ENCODE measurements at places on chromosomes 5 and 9.
A peak's percentile ranks its signal among the peaks of the same experiment; 100 is the strongest.

DNA sequence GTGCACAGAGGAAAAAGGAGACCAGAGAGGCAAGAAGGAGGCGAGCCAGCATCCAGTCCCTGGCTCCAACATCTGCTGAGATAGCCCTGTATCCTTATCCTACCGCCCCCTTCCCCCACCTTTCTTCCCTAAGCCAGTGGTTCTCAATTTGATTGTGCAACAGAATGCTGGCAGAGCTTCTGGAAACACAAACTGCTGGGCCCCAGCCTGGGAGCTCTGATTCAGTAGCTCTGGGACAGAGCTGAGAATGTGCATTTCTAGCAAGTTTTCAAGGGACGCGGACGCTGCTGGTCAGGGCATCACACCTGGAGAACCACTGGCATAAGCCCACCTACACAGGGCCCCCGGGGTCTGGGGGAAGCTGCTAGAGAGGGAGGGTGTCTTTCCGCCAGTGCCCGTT is 21.1 kb downstream of the AK8 start:
- DNase-seq = no peak

- DNase-seq = peak; percentile 0
These were observed 133.1 kb downstream of the GABBR2 start for GRCh38 chr9:98575379-98576346.

DNA sequence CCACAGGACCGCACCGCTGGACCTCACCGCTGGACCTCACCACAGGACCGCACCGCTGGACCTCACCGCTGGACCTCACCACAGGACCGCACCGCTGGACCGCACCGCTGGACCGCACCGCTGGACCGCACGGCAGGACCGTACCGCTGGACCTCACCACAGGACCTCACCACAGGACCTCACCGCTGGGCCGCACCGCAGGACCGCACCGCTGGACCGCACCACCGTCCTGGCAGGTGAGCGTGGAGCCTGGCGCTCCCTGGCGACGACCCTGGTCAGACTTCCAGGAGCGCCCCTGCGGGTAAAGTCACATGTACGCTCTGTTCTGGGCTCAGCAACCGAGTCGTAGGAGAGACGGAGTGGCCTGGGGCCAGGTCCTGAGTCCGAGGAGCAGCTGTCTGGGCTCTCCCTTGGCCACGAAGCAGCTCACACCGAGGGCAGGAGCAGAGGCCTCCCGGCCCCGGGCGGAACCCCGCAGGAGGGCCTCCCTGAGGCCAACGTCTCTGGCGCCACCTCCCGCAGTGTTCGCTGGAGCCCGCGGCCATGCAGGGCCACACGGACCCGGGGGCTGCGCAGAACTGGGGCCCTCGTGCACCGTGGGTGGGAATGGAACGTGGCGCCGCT is 30.5 kb downstream of the MRPL36 start:
- DNase-seq = no peak

DNA sequence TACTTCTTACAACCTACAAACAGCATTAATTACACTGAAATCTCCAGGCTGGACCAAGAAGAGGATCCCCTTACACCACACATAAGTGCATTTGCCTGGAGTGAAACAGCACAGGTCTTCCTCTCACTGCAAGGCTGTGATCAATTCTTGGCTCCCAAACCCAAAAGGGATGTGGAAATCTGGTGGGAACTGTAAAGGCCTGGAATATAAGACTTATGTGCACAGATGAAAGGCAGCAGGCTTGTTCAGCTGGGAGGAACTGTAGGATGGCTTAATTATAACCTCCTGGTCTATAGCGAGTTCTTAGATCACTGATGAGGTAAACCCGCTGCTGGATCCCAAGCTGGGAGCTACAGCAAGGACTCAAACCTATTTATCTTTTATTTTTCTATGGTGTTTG is 182.9 kb upstream of the TNC start:
- no peak for DNase-seq

- peak; percentile 48 for DNase-seq
These were observed 47.6 kb downstream of the THBS4 start for GRCh38 chr5:80082731-80083100.

DNA sequence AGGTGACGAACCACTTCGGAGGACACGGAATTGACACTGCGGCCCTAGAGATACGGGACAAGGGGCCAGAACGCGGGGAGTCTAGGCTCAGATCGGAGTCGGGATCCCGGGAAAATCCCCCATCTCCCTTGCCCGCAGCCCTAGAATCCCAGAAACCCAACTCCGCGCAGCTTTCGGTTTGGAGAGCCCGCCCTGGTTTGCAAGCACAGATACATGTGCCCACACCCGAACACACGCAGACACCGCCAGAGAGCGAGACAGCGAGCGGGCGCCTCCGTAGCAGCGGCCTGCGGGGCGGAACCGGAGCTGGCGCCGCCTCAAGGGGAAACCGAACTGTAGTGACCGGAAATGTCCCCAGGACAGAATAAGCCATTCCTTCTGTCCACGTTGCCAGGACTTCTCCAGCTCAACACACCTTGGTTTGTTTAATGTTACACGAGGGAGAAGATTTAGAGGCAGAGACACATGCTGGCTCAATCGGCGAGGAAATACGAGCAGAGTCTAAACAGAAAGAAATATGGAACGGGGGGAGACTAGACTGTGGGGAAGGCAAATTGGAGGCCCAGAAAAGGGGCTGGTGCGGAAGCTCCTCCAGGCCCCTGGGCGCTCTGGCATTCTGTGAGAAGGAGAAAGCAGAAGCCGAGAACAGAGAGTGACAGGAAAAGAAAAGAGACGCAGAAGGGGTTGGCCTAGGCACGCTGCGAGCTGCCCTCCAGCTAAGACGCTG is 2.9 kb upstream of the PAX5 start:
- DNase-seq = peak; percentile 50

- no peak for DNase-seq
These were observed 59.2 kb downstream of the WNK2 start for GRCh38 chr9:93243112-93243511.

DNA sequence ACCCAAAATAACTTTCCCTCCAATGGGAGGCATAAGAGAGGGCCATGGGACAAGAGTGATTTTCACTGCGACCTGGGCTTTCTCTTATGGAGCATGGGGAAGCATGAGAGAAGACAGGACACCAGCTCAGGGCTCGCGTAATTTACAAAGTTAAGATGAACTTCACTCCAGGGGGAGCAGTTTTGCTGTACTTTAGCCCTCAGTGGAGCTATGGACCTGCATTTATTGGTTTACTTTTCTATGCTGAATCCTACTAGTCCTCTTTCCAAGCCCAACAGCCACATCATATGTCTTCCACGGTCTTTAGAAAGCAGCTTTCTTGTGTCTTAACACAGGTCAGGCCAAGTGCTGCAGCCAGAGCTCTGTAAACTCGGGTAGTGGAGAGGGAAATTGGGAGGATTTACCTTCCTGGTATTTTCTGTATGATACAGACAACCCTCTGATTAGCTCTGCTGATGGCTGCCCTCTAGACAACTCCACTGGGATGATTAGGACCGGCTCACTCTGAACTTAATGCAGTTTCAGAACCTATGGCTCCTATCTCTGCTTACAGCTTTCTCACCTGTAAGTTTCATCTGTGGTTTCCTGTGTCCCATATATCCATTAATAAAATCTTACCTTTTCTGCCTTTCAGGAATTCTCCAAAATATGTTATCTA is 581.0 kb upstream of the RORB start:
- DNase-seq = no peak

- no peak for DNase-seq
These were observed 254.1 kb upstream of the ACTBL2 start for GRCh38 chr5:57736716-57737115.

DNA sequence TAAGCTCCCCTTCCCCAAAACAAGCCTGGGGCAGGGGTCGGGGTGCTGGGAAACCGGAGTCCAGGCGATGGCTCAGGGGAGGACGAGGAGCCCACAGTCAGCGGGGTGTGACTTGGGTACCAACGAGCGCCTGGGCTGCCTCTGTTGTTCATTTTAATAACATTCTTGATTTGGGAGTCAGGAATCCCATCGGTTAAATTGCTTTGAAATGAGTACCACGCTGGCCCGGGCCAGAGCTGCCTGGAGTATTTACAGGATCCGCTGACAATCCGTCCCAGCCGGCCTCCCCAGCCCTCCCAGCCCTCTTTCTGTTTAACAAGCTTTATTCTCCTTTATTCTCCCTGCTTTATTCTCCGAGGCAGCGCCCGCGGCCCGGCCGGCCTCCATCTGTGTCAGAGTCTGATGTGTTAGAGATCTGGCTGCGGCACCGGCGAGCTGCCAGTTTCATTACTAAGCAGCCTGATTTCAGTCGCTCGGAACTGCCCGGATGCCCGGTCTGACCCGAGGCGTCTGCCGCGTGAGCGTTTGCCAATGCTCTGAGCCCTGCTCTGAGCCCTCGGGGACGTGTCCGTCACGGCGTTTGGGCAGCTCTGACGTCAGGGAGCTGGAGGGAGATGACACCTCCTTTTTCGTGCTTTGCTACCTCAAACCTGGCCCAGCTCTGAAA is 16.5 kb upstream of the QRFP start:
- no peak for DNase-seq

DNA sequence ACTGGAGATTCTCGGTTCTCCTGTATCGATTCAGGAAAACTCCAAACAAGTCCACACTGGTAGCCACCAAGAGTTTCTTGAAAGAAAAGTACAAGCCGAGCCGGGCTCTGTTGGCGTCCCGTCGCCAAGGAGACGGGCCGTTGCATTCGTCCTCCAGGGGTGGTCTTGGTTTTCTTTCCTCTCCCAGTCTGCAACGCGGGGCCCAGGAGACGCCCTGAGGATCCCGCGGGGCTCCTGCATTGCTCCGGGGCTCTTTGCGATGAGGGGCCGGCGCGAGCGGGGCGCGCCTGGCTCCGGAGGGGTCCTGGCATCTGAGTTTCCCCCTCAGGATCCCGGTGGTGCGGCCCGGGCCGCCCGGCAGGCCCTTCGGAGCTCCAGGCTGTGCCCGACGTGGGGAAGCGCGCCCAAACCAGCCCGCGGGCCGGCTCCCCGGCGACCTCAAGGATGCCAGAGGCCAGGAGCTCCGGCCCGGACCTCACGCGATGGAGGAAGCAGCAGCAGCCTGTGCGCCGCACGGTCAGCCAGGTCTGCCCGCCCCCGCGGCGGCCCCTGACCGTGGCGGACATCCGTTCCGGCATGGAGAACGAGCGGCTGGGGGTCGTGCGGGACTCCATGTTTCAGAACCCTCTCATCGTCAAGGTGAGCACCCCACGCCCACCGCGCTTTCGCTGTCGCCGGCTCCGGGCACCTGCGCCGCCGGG is at the start of gene CFAP77:
TSS of gene CFAP77 (plus strand) at position 384 of the 701 bp plus-strand sequence. CDS start at position 445, 61 bp downstream.
- DNase-seq = peak; percentile 30

GRCh38 chr5:62256161-62257019 is 49.6 kb upstream of the KIF2A start:
- DNase-seq = no peak

DNA sequence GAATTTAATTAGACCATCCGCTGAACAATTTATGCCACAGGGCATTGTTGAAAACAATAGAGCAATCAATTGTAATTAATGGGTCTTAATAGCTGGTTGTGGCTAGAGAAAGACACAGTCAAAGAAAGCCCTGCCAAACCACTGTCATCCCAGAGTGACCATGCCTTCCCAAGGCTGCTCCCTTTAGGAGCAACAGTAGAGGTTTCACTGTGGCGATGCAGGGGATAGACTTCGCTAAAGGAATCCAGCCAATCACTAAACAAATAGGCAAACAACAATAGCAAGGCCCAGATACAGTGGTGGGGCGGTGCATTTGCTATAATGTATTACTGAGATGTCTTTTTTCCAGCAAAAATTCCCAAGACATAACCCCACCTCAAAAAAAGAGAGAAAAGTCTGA is 87.8 kb upstream of the SLC27A6 start:
- DNase-seq = no peak

DNA sequence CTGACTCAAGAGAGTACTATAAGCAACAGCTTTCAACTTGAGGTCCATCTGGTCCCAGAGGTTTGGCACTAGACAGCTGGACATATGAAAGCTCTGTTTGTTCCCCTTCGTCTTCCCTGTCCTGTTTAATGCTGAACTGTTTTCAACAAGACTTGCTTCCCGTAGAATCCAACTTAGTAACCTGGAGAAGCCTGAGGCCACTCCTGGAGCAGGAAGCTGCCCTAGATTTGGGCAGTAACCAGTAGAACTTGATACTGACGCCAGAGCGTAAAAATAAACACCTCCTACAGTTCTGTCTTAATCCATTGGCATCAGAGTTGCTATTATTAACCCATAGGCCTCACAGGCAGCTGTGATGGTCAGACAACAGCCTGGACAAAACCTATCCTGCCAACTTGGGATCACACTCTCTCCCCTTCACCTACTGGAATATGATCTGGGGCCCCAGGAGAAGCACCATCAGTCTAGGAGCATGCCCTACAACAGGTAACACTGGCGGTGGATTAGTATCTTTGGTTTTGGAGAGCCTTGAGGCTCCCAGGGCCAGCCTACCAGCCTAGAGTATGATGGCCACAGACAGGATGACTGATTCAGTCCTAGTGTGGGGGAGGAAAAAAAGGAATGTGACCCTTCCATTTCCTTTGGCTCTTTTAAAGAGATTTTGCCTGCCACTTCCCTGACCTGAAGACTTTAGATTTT is 29.2 kb downstream of the RUSC2 start:
- DNase-seq = no peak

DNA sequence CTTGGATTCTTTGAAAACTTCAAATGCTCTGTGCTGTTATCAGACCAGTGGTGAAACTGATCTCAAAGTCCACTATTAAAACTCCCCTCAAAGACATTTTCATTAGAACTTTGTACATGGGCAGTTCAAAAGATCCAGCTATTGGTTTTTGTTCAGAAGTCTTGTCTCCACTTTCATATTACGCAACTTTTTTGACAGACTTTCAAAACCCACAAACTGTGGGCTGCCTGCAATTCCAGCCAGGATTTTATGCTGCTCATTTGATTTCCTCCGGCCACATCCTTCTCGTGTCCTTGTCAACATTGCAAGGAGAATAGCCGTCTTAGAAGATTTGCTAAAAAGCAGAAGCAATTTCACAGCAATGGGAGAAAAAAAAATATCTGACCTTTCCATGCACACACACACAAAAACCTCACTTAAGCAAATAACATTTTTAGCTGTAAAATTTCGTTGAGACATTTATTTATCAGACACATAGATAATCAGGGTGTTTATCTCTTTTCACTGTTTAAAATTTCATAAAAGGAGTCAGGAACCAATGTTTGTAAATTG is 1990.5 kb downstream of the MAT2B start:
- no peak for DNase-seq

DNA sequence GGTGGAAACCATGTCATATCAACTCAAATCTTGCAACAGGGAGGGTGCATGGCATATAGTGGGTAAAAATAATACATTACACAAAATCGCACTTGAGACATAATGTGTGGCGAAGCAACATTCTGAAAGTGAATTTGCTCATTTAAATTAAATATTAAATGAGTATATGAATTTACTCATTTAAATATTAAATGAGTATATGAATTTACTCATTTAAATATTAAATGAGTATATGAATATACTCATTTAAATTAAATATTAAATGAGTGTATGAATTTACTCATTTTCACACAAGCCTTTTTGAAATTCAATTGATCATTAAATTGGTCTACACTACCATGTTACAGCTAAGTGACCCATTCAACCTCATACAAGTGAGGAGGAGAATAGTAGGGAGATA is 10.5 kb downstream of the MAST4 start:
- DNase-seq = no peak

DNA sequence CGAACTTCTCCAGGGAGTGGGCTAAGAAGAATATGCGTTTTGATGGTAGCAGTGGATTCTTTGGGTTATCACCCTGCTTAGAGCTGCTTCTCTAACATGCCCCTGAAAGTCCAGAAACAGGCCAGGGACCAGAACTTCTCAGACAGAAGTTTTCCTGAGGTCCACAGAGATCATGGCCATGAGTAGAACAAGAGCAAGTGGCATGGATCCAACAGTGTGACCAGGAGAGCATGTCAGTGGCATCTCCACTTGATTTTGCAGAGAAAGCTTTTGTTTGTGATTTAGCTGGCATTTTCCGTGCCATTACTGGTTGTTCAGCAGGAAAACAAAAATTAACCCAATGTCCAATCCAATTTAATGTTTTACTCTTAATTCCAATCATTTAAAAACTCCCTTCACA is 298.5 kb upstream of the CD180 start:
- DNase-seq = no peak

Data from CD4-positive, alpha-beta T cell treated with Interleukin-4 for 1 hour (primary cell).